ENCODE measurements at places on chromosomes 7 and 10.

DNA sequence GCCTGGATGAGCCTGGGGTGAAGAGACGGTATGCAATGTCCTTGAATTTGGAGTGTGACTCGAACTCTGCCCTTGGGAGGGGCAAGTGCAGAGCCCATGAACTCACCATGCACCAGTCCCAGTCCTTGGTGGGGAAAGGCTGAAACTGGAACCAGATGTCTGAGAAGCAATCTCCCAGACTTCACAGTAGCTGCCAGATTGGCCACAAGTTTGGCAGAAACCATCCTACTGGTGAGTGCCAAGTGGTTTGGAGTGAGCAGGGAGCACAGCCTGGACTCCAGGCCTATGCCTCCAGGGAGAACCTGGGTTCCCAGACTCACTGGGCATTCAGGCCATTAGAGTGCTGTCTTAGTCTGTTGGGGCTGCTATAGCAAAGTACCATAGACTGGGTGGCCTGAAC is 99.6 kb upstream of the LYZL1 start:
- no peak for DNase-seq

GRCh38 chr10:77643795-77644468 is 6.3 kb upstream of the KCNMA1 start:
- DNase-seq, result no peak

DNA sequence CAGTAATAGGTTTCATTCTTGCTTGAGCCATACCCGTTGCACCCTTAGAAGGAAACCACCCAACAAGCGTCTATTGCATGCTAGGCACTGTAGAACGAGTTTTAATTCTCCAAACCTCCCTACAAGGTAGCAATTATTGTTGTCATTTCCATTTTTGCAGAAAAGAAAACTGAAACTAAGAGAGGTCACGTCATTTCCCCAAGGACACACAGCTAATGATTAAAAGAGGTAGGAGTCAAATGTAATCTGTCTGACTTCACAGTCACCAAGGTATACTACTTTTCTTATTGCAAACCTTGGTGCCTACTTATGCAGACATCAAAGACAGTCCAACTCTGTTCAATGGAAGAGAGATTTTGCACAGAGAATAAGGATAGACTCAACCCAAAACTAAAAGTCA is 49.1 kb upstream of the C1QL3 start:
- DNase-seq, result no peak

DNA sequence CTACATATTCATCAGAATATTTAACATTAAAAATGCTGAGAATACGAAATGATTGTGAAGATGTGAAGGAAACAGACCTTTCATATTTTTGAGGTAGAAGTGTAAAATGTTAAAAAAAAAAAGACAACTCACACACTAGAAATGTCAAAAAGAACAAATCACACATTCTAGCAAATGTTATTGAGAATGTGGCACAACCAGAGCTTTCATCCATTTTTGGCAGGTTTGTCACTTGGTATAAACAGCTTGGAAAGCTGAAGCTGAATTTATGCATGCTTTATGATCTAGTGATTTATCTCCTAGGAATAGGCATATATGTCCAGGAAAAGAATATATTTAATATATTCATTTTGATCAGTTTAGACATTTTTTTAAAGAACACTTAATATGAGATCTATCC is 784.9 kb upstream of the GHITM start:
- DNase-seq, result no peak

GRCh38 chr10:69890065-69890847 is 88.5 kb downstream of the COL13A1 start:
- DNase-seq, result no peak

DNA sequence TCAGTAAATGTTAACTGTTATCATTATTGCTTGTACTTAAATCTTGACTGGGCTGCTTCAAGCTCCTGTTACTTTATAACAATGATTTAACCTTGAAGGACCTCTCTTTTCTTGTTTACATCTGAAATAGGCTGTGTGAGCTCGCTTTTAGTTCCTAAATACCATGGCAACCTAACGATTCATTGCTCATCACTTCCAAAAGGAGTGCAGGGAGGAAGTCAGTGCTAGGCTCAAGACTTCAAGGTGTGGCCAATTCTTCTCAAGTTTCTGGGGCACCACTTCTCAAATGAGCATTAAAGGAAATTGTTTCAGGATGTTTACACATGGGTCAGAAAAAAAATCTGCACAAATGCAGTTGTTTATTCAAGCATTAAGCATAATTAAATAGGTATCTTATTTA is 284.2 kb downstream of the MTERF1 start:
- no peak for DNase-seq

GRCh38 chr7:13107291-13107690 is 419.9 kb downstream of the ARL4A start:
- DNase-seq, result no peak

DNA sequence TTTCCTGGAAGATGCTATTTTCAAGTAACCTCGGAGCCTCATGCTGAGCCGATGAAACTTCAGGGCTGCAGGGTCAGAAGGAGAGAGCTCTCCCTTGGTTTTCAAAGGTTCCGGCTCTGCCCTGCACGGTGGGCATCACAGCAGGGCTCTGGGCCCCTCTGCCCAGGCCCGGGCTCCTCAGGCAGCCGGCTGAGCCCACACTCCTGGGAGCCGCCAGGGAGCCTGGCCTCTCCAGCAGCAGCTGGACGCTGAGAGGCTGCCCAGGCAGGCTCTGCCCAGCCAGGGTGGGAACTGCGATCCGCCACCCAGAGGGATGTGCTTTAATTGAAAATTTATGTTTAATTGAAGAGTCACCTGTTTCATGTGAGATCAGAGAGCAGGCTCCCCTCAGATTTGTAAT is 97.5 kb upstream of the MGMT start:
- no peak for DNase-seq

Data from T-helper 17 cell (primary cell).